ENCODE measurements at places on chromosomes 2 and 18.

DNA sequence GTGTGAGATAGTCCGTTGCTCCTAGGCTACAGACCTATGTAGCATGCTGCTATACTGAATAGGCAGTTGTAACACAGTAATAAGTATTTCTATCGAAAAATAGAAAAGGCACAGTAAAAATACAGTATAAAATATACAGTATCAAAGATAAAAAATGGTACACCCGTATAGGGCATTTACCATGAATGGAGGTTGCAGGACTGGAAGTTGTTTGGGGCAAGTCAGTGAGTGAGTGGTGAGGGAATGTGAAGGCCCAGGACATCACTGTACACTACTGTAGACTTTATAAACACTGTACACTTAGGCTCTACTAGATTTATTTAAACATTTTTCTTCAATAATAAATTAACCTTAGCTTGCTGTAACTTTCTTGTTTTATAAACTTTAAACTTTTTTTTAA lies 3.5 kb downstream of the MAP3K20 start:
- DNase-seq = no peak

- no peak for DNase-seq
These were observed 149.8 kb downstream of the FAM210A start for GRCh38 chr18:13576598-13576997.

DNA sequence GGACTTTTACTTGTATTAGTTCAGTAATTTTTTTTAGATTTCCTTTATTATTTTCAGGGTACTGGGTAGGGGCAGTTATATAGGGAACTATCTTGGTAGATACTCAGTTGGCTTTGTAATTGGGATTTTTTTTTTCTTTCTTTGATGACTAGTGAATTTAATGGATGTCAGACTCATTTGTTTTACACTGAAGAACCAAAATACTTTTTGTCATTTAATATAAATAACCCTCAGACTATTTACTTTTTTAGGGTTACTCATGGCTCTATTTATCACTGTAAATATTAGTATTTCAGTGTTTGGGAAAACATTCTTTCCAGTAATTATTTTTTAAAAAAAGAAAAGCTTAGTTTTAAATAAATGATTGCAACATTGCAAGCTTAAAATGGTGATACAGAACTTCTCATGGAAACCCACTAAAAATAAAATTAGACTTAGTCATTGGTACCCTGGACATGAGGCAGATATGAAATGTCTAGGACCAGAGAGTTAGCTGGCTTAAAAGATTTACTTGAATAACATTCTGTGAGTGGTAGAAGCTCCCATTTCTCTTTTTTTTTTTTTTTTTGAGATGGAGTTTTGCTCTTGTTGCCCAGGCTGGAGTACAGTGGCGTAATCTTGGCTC lies 74.4 kb upstream of the CYP20A1 start:
- DNase-seq = no peak

- peak; percentile 79 for DNase-seq
These were observed 93.3 kb downstream of the CTAGE1 start for GRCh38 chr18:22324191-22325131.

- no peak for DNase-seq
These were observed 74.8 kb upstream of the SMIM21 start for GRCh38 chr18:75502286-75502685.

DNA sequence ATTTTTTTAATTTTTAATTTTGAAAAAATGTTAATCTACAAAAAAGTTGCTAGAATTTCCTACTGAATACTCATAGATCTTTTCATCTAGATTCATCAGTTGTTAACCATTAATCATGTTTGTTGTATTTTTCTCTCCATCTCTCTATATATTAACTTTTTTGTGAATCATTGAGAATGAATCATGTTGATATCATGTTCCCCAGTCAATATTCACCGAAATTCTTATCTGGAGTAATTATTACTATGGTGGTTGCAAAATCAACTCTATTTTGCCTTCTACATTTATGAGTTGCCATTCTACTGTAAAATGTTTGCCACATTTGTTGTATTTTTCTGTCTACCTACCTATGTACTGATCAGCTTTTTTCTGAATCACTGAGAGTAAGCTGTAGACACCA lies 154.0 kb downstream of the SPP2 start:
- no peak for DNase-seq

DNA sequence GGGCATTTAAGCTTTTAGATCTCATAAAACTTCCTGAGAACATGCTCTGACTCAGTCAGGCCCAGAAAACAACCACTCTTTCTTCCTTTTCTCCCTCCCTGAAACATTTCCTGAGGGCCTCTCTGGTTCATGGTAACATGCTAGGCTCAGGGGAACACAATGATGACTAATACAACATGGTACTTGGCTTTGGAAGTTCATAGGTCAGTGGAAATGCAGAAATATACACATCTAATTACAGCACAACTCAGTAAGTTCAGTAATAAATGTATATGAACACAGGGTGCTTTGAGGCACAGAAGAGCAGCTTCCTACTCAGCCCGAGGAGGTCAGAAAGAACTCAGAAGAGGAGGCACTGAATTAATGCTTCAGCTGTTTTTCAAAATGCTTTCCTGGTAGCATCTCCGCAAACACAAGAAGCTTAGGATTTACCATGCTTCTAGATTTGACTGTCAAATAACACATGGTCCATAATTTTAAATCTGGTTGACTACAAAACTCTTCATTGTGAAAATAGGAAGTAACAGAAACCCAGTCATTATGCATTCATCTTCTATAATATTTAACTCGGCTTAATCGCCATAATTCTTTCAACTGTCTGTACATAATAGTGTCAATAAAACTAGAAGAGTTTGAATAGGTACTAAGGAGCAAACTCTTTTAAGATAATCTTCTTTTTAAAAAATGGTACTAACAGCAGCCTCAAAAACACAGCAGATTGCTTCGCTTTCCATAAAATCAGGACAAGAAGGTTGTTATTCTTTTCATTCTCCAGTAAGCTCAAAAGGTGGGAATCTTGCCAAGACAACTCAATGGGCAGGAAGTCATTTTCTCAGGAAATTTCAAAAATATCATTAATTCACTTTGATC lies 251.3 kb downstream of the DLGAP1 start:
- no peak for DNase-seq

DNA sequence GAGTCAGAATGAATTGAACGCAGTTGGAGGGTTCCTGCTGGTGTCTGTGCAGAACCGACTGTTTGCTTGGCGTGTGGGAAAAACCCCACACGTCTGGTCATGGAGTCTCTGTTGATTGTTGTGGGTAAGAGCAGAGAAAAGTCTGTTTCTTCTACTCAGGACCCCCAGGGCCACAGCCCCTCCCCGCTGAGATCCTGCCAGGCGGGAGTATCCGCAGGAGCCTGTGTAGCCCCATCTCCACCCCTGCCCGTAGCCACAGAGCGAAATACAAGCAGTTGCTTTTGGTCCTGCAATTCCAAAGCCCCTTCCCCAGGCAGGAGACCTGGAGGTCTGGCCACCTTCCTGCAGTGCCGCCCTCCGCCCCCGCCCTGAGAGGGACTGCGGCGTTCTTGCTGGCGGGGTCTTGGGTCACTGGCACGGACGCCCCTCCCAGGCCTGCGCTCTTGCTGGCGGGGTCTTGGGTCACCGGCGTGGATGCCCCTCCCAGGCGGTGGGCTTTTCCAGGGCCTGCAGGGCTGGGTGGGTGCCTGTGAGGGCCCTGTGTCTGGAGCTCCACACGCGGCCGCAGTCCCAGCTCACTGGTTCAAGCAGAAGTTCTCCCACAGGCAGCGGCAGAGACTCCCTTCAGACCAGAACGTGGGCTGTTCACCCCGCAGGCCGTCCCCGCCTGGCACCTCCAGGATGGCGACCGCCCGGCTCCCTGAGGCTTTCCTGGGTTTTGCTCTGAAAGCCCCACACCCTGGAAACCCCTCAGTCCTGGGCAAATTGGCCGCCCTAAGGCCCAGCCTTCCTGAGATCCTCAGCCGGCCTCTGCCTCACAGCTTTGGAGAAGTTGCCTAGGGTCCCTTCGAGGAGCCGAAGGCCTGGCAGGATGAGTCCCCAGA lies 76.0 kb upstream of the CTDP1 start:
- DNase-seq = no peak

DNA sequence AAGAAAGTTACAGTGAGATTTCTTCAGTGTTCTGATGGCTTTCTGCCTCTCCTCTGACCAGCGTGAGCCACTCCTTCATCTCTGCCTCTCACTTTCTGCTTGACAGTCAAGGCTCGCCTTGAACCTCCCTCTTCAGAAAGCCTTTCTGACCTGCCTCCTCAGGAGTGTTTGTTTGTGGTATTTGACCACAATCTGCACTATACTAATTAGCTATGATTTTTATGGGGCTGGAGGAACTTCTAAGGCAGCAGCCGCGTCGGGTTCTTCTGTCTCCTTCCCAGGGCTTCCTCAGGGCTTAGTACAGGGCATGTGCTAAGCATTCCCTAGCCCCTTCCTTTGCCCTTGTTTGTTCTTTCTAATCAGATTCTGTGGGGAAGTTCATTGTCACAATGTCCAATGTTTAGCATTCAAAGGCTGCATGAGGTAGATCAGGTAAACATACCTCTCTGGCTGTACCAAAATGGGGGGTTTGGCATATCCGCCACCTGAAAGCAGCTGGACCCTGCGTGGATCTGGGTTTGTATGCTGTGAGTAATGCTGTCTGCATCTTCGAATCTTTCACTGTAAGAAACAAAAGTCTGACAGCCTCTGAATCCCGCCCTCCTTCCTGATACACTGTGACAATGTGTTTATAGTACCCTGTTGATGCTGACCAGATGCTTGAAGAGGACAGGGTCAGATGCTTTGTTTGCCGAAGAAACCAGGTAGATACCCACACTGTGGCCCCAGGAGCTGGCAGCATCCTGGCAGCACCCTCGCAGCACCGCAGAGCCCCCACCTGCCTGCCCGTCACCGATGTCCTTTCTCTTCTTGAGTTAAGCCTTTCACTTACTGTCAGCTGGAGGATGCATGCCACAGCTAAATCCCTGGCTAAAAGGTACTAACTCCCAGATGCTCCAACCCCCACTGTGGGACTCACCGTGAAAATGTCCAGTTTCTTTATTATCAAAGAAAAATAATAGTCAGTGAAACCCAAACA lies 260.8 kb upstream of the HDAC4 start:
- DNase-seq = no peak

DNA sequence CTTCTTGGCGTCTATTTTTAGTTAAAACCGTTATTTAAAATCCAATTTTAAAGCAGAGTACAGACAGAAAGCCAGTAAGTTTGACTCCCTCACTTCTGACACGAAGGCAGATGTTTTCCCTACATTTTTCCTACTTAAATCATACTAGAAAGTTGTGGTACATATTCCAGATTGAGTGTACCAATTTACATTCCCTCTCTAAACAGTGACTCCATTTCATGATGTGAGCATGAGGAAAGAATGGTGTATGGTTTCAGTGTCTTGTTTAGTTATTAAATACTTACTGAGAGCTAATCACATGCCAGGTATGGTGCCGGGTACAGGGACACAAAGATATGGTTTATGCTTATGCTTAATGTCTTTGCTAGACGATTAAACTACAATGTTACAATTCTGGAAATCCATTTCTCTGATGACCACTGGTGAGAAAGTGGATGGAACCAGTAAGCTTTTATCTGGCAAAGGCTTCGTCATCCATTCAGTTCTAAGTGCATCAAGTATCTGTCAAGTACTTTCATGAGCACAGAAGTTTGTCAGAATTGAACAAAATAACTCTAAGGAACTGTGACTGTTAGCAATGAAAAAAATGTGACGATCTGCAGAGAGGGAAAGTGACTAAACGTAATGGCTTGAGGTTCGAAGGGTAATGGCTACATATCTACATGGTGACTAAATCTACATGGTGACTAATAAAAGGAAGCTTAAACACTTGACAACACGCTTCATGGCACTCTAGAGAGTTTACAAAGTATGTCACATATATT lies 25.7 kb downstream of the MAP4K3 start:
- DNase-seq = no peak

GRCh38 chr2:85787981-85788340 lies 34.2 kb downstream of the ATOH8 start:
- DNase-seq = no peak

DNA sequence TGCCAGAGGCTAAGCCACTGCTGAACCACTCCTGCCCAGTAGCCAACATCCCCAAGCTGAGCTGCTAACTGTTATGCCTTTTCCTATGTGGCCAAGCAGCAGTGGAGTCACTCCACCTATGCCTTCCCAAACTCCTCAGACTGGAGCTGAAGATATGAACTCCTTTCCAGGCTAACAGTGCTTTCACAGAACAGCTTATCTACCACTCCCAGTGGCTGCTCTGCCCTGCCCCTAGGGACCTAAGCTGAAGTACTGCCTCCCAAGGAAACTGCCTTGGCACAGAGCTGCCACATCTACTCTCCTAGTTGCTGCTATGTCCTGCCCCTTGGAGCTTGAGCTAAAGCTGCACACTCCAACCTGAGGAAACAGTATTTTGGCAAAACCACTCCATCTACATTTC lies 275.9 kb downstream of the RBM43 start:
- DNase-seq = no peak

DNA sequence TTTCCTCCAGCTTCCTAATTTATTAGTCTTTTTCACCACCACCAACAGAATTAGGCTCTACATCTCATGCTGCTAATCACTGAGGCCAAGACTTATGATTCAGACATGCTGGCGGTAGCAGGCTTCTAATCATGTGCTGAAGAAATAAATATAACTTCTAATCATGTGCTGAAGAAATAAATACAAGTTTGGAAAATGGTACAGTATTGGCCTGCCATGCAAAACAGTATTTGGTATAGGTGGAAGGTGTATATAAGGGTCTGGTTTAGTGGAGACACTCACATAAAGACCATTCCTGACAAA lies 240.7 kb downstream of the TGIF1 start:
- DNase-seq = no peak

DNA sequence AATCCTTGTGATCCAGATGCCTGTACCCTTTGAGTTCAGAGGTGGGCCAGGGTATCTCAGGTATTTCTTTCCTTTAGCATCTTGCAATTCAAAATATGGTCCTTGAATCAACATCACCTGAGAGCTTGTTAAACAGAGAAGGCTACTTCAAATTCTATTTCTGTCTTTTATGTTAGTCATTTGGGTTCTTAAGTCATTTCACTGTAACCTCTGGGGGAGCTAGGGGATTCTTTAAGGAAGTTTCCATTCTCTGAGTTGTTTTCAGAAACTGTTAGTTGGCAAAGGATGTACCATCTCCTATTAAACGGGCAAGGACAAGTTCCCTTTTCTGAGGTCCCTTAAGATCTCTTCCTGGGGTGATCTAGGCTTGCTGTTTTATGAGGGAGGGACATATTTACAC lies 16.6 kb downstream of the CFLAR start:
- no peak for DNase-seq

- DNase-seq = no peak
These were observed 703 bp downstream of the UGGT1 start for GRCh38 chr2:128091726-128092080.

- DNase-seq = no peak
These were observed 12.9 kb downstream of the CRIM1 start for GRCh38 chr2:36368438-36368837.
